Trophoblast cell (in vitro differentiated cells and primary cell): ENCODE measurements at places on chromosomes 6 and 20.
A peak's percentile ranks its signal among the peaks of the same experiment; 100 is the strongest.

DNA sequence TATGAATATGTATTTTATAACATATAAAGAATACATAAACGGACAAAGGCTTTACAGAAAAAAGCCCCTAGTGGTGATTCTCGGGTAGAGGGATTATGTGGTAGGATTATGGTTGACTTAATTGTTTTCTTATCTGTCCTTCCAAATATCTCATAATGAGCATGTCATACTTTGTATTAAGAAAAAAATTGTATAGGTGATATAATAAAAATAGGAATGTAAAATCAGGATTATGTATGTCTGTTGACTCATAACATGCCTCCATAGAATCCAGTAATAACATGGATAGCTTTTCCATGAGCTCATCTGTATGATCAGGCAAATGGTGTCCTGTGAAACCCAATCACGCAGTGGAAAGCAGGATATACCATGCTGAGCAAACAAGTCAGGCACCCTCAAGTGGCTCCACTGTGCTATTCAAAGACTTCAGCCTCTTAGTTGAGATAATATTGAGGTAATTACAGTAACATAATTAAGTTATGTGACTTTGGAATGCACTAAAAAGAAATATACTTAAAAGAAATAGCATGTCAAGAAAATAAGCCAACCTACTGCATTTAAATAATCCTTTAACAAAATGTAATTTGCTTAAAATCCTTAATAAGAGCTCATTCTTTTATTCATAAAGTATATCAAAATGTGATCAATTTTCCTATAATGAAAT lies 39.6 kb upstream of the PRELID3B start:
- peak; percentile 93 for DNase-seq

GRCh38 chr6:105641504-105641903 lies 238.6 kb upstream of the PREP start:
- no peak for DNase-seq

- no peak for DNase-seq
These were observed 83.7 kb upstream of the ZFP64 start for GRCh38 chr20:52275181-52275691.

DNA sequence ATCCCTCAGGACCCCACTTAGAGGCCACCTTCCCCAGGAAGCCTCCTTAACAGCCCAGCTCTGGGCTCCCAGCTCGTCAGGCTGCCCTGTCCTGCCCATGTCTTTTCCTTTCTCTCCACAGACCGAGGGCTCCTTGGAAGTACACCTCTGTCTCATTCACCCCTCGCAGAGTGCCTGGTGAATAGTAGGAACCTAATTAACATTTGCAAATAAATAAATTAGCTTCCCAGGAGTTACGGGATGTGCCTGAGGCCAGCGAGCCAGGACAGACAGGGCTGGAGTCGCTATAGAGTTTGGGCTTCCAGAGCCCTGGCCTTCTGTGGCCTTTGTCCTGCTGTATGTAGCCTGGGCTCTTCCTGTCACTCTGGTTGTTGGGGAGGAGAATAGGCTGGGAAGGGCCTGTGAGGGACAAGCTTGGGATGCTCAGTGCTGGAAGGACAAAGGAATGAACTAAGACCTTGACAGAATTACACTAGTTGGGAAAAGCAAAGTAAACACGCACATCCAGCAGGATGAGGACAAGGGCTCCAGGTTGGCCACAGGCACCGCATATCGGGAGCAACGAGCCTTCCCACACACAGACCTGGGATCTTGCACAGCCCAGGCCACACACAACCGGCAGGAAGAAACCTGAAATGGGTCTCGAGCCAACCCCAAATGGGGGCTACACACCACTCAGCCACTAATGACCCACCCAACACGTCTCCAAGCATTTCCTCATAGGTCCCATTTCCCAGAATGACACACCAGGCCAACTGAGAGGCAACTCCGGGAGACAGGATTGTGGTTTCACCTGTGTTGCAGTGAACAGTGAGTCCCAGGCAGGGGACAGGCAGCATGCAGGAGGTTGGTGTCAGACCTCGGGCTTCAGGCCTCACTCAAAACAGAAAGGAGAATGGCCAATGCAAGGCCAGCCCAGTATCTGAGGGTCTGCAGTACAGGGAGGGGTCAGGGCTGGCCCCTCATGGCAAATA lies 9.7 kb downstream of the MAP1LC3A start:
- DNase-seq = no peak

- no peak for DNase-seq
These were observed 99.0 kb upstream of the TAB2 start for GRCh38 chr6:149218471-149218870.

GRCh38 chr6:38554700-38555413 lies 84.9 kb downstream of the BTBD9 start:
- DNase-seq = no peak

DNA sequence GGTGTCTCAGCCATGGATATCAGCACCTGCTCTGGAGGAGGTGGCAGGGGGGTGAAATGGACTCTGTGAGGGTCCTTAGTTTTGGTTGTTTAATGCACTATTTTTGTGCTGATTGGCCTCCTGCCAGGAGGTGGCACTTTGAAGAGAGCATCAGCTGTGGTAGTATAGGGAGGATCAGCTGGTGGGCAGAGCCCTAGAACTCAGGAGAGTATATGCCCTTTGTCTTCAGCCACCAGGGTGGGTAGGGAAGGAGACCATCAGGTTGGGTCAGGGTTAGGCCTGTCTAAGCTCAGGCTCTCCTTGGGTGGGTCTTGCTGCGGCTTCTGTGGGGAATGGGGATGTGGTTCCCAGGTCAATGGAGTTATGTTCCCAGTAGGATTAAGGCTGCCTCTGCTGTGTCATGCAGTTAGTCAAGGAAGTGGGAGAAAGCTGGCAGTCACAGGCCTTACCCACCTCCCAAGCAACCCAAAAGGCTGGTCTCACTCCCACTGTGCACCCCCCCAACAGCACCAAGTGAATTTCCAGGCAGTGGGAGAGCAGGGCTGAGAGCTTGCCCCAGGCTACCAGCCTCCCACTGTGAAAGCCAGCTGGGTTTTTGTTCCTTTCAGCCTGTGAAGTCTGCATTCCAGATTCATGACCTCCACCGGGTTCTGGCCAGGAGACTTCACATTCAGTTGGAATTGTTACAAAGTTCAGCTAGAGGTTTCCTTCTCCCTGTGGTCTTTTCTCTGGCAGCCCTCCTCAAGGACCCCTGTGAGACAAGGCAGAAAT lies 5.7 kb upstream of the OSTM1 start:
- DNase-seq = peak; percentile 87

DNA sequence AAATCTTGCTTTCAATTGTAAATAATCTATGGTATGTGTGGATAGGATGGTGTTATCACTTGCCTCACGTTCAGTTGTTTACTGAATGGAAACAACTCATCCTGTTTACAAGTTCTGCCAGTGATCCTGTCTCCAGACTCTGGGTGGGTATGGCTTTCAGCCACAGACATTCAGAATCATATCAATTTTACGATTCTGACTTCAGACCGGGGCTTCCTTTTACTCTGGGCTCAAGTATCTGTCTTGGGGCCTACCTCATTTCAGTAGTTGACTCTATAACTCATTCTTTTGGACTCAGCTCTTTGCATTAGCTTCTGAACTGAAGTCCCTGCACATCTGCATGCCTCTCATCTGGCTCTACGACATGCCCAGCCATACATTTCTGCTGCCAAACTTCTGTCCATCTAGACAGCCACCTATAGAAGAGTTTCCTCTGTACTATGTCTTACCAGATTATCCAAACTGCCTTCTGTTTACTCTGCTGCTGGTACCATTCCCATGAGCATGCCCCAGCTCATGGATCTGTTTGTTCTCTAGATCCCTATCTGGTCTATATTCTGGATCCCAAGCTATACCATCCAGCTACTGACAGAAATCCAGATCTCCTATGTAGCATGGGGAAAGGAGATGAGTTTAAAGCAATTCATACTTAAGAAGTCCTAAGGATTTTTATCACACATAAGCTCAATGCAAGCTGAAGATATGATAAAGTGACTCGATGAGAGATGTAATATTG lies 34.3 kb downstream of the FYN start:
- no peak for DNase-seq

DNA sequence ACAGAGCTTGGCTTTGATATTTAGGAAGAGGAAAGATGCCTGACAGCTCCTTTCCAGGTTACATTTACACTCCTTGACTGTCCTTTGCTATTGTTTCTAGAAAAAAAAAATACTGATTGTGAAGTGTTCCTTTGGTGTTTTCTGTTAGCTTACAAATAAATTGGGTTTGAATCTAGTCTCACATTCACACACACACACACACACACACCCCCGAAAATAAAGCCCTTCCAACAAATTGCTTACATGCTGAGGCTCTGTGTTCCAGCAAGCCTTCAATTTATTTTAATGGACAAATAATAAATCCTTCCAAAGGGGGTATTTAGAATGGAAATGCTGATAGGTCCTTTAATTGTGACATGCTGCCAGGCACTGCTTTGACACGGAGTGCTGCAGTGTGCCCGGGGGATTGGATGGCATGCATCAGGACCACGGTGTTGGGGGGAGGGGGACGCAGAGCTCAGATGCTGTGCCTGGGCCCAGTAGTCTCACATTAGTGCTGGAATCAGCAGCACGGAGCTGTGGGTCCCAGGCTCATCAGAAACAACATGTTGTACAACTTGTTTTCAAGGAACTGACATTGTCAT lies 199.9 kb downstream of the CD83 start:
- DNase-seq = no peak
